Fibroblast of gingiva (primary cell): ENCODE measurements at places on chromosomes 4 and X.
A peak's percentile ranks its signal among the peaks of the same experiment; 100 is the strongest.

- no peak for DNase-seq
These were observed 232.4 kb downstream of the DCTD start for GRCh38 chr4:182684796-182685195.

DNA sequence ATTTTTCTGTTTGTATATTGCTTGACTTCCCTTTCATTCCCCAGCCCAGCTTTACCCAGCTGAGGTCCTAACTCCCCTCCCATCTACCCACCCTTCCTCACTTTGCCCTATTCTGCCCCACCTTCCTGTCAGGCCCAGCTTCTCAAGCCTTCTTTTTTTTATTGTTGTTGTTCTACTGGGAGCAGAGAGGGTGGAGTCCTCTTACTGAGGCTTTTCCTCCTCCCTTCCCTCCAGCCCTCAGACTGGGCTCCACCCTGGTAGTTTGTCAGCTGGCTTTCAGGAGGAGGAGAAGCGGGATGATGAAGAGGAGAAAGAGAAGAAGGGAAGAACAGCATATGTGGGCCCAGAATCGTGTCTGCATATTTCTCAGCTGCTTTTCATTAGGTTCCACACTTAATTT lies 3.2 kb upstream of the KLF8 start:
- no peak for DNase-seq

- DNase-seq, result no peak
These were observed 6.3 kb upstream of the OTUD4 start for GRCh38 chr4:145186729-145187128.

DNA sequence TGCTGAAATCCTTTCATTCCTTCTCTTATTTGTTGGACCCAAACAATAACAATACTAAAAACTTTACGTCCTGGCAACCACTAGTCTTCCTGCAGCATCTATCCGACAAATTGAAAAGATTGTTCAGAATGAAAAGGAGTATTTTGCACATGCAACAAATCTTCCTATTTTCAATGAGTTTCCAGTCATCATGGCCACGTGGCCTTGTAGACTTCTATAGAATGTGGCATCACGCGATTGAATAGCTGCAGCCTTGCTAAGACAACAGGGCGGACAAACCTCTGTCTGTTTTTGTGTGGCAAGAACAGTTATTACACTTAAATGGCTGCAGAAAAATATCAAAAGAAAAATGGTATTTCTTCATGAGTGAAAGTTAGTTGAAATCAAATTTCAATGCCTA lies 297.9 kb upstream of the LCORL start:
- DNase-seq, result no peak

GRCh38 chr4:81914623-81915022 lies 442.9 kb upstream of the RASGEF1B start:
- DNase-seq, result no peak

DNA sequence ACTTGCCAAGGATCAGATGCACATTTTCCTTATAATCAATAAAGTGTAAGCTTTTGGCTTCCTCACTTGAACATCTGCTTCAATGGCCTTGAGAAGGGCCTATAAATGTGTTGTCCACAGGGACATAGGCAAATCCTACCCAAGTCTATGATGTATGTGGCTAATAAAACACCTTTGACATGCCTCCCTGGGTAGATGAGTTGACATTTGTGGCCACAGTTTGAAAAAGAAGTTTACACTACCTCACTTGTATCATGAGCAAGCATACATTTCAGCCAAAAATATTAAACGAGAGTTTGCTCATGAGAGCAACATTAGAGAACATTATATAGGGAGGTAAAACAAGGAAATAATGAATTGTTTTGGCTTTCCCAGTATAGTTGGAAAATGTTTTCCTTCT lies 1067.7 kb downstream of the C4orf33 start:
- DNase-seq, result no peak

DNA sequence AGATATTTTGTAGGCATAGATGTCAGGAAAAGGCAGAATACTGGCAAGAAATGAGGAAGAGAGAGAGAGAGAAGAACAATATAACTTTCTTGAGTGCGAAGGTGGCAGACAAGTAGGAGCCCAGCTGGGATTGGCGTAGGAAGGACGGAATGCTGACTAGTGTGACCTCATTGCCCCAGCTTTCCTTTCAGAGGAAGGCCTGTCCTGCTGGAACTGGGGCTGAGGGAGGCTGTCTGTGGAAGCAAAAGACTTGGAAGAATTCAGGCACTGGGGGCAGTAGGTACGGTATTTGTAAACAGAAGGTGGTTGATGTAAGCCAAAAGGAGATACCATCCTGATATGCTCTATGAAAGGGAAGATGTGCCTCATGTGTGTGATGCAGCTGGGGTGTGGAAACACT lies 818.4 kb downstream of the ADGRL3 start:
- no peak for DNase-seq

DNA sequence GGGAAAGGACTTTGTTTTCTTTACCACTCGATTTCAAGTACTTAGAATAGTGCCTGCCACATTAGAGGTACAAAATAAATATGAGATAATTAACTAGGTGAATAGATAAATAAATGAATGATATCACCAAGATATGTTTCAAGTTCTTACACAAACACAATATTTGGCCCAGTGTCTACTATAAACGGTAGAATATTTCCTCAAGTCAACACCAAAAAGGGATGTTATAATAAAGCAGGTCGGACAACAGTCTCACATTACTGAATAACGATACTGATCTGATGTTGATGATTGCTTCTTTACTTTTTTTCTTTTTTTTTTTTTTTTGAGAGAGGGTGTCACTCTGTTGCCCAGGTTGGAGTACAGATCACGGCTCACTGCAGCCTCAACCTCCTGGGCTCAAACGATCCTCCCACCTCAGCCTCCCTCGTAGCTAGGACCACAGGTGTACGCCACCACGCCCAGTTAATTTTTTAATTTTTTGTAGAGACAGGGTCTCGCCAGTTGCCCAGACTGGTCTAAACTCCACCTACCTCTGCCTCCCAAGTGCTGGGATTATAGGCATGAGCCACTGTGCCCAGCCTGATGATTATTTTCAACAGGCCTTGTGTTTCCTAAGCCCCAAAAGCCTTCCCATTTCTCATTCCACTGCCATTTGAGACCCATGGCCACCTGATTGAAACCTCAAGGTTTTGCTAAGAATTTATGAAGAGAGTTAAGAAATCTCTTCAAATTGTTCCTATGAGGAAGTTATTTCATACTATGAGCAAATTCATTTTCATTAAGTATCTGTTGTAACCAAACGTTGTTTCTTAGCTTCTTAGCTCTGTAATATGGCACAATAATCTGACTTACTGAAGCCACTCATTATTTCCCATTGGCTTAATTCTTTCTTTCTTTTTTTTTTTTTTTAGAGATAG lies 2.3 kb downstream of the MANBA start:
- no peak for DNase-seq

DNA sequence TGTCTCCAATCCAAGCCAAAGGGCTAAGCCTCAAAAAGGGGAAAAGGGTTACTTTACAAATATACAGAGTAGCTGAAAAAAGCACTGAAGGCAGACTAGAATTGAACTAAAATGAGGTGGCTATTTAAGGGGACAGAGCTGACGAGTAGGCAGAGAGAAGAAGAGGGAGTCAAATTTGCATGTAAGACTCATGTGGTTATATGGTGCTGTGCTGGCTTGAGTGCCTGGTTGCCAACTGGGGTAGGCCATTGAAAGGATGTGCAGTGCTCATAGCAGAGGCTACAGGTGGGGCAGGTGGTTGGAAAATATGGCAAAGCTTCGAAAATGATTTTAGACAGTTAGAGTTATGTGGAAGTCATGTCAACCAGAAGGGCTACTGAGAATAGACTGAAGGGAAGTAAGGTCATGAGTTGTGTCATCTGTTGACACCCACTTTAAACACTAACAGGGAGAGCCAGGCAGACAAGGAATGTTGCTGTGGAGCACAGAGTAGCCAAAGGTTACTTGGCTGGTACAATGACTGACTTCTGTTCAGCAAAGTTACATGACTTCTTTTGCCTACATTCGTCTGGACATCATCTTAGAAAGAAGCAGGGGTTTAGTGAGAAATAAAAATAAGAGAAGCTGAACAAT lies 1210.4 kb downstream of the ADGRL3 start:
- DNase-seq, result no peak

DNA sequence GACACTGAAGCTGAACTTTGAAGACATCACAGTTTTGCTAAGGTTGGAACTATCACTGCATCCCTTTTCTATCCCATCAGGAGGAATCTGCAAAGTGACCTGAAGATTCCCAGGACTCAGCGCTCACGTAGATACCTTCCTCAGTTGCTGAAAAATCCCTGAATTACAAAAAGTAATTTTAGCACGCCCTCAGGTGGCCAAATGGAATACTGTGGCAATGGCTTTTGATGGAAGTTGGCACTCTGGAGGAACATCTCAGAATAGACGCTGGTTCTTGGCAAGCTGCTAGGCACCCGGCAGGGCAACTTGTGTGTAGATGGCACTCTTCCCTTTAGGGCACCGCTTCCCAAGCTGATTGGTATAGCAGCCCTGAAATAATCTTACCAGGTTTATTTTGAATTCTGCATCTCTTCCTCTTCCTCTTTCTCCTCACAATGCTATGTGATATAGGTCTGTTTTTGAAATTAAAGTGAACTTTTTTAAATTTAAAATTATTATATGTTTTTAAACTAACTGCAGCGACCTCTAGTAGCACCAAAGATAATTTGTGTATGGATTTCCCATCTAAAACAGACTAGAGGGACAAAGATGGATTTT lies 16.3 kb upstream of the ESX1 start:
- DNase-seq, result peak; percentile 6
